Cardiac muscle cell (in vitro differentiated cells and primary cell): ENCODE measurements at places on chromosomes 6 and 20.

DNA sequence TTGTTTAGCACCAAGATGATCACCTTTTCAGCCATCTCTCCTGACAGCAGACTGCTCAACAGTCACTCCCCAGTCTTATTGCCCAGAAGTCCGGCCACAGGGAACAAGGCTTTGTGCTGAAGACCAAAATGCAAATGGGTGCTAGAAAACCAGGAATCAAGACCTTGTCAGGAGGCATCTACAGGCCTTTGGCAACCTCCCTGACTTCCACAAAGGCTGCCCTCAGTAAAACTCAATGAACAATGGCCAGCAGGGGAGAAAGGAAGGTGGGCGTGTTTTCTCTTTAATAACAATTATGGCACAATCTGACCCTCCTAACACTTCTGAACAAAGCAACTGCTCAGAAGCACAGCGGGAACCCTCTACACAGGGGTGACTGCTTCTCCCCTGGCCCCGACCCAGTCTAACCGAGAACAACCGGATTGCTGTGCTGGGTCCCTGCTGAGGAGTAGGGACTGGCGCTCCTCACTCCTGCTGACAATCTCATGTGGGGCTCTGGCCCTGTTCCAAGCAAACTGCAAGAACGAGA is 41.6 kb downstream of the PLCG1 start:
- H3K36me3 ChIP-seq: peaks cover 16% of the 10 kb centered on the region
- H3K27ac ChIP-seq: peak overlapping the region; percentile 59
- no peak overlapping the region for H3K4me3 ChIP-seq
- H3K4me1 ChIP-seq: no peaks in the 10 kb centered on the region
- H3K27me3 ChIP-seq: no peaks in the 10 kb centered on the region

- H3K27me3 ChIP-seq: no peaks in the 10 kb centered on the region
- no peak overlapping the region for H3K27ac ChIP-seq
- no peak for DNase-seq
- no peaks in the 10 kb centered on the region for H3K36me3 ChIP-seq
These were observed 88.3 kb downstream of the ADAT2 start for GRCh38 chr6:143362192-143362558.

GRCh38 chr6:105163183-105163582 is 16.6 kb downstream of the POPDC3 start:
- H3K27ac ChIP-seq: no peak overlapping the region
- no peaks in the 10 kb centered on the region for H3K27me3 ChIP-seq
- H3K4me3 ChIP-seq: no peak overlapping the region
- no peak for DNase-seq
- H3K4me1 ChIP-seq: peaks cover 26% of the 10 kb centered on the region

DNA sequence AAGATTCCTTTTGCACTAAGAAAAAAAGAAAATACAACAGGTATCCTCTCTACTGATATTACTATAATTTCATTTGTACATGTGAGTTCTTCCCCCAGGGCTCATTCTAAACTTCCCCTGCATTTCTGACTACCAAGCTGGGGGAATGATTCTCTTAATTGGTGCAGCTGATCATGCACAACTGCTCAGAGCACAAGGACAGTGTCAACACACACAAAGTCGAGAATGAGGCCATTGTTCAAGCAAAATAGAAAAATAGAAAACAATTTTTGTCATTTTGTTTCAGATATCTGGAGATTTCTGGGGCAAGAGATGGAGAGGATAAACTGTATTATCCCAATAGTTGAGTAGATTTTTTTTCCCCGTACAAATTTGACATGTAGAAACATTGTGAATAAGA is 236.3 kb downstream of the HAO1 start:
- no peaks in the 10 kb centered on the region for H3K27me3 ChIP-seq
- no peak for DNase-seq
- H3K27ac ChIP-seq: no peak overlapping the region
- no peaks in the 10 kb centered on the region for H3K4me1 ChIP-seq
- H3K36me3 ChIP-seq: no peaks in the 10 kb centered on the region

DNA sequence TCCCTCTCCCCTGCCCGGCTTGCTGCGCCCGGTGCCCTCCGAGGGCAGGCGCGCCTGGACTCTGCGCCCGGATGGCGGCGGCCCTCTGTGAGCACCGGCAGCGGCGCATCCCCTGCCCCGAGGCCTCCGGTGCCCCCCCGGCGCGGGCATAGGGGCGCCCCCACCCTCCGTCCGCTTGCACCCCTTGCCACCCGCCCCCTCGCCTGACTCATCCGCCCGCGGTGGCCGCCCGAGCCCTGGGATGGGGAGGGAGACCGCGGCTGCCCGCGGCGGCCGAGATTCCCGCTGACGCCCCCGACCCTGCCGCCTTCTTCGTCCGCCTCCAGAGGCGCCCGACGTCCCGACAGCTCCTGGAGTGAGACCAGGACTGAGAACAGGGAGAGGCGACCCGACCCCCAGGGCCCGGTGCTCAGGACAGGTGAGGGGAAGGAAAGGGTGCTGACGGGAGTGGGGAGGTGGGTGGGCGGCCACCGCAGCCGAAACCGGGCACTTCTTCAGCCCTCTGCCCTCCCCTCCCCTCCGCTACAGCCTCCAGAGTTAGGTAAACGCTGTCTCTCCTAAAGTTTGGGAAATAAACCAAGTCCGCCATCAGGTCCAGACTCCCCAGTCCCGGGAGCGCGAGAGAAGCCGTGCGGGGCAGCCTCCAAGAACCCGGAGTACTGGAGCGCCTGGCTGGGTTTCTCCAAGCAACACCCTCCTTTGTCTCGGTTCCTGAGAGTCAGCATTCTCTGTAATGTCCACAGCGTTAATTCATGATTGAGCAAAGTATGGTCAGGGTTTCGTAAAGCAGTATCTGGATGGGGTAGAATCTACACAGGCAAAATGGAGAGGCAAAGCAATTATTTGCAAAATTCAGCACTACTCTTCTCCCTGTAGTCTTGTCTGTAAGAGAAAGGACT is 539 bp downstream of the TMEM200A start:
- H3K27ac ChIP-seq: no peak overlapping the region
- H3K4me3 ChIP-seq: peak overlapping the region; percentile 40
- H3K36me3 ChIP-seq: no peaks in the 10 kb centered on the region
- peaks cover 73% of the 10 kb centered on the region for H3K27me3 ChIP-seq
- H3K4me1 ChIP-seq: no peaks in the 10 kb centered on the region

DNA sequence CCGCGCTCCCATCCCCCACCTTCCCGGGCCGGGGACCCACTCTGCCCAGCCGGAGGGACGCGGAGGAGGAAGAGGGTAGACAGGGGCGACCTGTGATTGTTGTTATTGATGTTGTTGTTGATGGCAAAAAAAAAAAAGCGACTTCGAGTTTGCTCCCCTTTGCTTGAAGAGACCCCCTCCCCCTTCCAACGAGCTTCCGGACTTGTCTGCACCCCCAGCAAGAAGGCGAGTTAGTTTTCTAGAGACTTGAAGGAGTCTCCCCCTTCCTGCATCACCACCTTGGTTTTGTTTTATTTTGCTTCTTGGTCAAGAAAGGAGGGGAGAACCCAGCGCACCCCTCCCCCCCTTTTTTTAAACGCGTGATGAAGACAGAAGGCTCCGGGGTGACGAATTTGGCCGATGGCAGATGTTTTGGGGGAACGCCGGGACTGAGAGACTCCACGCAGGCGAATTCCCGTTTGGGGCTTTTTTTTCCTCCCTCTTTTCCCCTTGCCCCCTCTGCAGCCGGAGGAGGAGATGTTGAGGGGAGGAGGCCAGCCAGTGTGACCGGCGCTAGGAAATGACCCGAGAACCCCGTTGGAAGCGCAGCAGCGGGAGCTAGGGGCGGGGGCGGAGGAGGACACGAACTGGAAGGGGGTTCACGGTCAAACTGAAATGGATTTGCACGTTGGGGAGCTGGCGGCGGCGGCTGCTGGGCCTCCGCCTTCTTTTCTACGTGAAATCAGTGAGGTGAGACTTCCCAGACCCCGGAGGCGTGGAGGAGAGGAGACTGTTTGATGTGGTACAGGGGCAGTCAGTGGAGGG is 2.8 kb downstream of the SOX4 start:
- DNase-seq: peak; percentile 66
- H3K36me3 ChIP-seq: no peaks in the 10 kb centered on the region
- H3K4me1 ChIP-seq: peaks cover 12% of the 10 kb centered on the region
- H3K4me3 ChIP-seq: peak overlapping the region; percentile 99

DNA sequence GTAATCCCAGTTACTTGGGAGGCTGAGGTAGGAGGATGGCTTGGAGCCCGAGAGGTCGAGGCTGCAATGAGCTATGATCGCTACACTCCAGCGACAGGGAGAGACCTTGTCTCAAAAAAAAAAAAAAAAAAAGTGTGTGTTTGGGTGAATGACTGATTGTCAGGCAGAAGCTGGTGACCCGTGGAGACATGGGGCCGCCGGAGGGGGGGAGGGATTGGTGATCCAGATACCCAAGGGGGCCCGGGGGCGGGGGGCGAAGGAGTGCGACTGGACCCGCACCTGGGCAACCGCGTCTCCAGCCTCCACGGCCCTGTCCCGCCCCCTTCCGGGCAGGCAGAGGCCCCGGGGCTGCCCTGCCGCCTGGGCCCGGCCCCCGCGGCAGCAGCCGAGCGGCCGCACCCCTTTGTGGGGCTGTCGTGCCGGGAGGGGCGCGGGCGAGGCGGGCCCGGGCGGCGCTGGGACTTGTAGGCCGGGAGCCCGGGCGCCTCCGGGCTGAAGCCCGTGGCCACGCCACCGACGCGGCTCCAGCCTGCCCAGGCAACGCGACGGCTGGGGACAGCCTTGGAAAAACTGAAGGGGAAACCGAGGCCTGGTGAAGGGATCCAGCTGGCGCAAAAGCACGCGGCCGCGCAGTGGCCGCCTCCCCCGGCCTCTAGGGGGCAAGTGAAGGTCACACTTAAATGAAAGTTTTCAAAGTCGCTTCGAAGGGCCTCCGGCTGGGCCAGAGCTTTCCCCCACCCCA is 2.1 kb upstream of the RBM38 start:
- H3K27me3 ChIP-seq: no peaks in the 10 kb centered on the region
- peaks cover 19% of the 10 kb centered on the region for H3K4me1 ChIP-seq
- peak; percentile 84 for DNase-seq
- H3K27ac ChIP-seq: peak overlapping the region; percentile 75

GRCh38 chr6:783966-784735 is 91.2 kb upstream of the EXOC2 start:
- H3K4me1 ChIP-seq: no peaks in the 10 kb centered on the region
- H3K36me3 ChIP-seq: no peaks in the 10 kb centered on the region
- no peaks in the 10 kb centered on the region for H3K27me3 ChIP-seq
- H3K27ac ChIP-seq: no peak overlapping the region
- no peak for DNase-seq

GRCh38 chr6:158061709-158062461 is 80.2 kb downstream of the SYNJ2 start:
- peak; percentile 44 for DNase-seq
- H3K36me3 ChIP-seq: no peaks in the 10 kb centered on the region

- no peak for DNase-seq
- H3K4me3 ChIP-seq: no peak overlapping the region
- no peaks in the 10 kb centered on the region for H3K36me3 ChIP-seq
- H3K27me3 ChIP-seq: no peaks in the 10 kb centered on the region
These were observed 39.5 kb upstream of the CHD6 start for GRCh38 chr20:41657655-41658054.
